ENCODE measurements at places on chromosomes 4 and X.

GRCh38 chrX:69074726-69075125 lies 90.5 kb downstream of the PJA1 start:
- no peak for DNase-seq

DNA sequence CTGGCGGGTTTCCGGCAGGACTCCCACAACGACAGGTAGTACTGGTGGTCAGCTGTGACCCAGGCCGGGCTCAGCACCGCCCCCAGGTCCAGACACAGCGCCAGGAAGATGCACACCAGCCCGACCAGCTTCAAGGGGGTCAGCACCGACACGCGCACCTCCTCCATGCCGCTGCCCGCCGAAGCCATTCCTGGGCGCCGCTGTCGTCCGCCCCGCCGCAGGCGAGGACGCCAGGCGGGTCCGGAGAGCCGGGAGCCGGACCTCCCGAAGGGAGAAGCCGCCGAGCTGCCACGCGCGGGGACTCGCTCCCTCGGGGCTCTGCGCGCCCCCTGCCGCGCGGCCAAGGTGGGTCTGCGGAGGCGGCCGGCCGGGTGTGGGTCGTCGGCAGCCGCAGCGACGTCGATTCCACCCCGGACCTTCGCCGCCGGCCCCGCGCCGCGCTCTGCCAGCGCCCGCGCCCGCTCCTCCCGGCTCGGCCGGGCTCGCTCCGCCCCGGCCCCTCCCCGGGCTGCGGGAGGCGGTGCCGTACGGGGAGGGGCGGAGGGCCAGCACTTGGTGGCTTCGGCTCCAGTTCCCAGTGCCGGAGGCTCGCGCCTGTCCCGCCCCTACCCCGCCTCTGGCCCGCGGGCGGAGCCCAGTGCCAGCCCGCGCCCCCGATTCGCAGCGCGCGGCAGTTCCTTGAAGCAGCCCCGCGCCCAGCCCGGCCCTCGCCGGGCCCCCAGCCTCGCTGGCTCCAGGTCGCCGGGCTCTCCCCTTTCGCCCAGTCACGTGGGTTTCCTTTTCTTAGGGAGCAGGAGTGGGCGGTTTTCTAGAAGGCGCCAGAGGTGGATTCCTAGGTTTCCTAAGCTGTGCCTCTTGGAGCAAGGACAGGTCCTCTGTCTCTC lies at the start of gene TMEM47:
TMEM47 (minus strand) TSS at position 444 of the 884 bp plus-strand sequence; CDS start at position 188, 256 bp downstream.
- peak; percentile 2 for DNase-seq

DNA sequence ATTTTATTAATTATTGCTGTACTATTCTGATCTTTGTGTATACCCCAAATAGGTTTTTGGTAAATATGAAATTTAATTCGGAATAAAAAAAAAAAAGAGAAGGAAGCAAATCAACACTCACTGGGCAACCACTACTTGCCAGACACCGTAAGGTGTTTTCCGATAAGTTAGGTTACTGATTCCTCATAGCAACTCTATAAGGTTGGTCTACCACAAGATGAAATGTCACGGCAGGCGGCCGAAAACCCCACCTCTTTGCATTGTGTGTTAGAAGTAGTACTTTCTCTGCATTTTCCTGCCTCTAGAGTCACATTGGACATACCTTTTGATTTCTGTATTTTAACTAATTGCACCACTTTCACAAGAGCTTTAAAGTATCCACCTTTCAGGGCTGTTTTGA lies 44.5 kb upstream of the RASGEF1B start:
- DNase-seq: no peak

GRCh38 chr4:134807231-134807745 lies 605.7 kb upstream of the PABPC4L start:
- no peak for DNase-seq

DNA sequence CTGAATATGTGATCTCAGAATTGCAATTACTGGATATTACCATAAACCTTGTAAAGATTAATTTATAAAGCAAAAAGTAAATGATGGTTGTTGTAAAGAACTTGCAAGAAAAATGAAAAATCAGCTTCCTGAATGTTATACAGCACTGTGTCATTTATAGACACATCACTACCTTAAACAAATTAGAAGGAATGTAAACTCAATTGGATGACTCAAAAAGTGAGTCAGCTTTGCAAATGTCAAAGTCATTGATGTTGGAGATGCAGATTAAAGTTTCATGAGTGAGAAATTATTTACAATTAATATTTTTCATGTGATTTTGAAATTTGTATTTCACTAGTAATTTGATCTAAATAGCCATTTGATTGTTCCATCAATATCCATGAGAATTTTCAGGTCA lies 193.2 kb downstream of the RAPGEF2 start:
- no peak for DNase-seq

DNA sequence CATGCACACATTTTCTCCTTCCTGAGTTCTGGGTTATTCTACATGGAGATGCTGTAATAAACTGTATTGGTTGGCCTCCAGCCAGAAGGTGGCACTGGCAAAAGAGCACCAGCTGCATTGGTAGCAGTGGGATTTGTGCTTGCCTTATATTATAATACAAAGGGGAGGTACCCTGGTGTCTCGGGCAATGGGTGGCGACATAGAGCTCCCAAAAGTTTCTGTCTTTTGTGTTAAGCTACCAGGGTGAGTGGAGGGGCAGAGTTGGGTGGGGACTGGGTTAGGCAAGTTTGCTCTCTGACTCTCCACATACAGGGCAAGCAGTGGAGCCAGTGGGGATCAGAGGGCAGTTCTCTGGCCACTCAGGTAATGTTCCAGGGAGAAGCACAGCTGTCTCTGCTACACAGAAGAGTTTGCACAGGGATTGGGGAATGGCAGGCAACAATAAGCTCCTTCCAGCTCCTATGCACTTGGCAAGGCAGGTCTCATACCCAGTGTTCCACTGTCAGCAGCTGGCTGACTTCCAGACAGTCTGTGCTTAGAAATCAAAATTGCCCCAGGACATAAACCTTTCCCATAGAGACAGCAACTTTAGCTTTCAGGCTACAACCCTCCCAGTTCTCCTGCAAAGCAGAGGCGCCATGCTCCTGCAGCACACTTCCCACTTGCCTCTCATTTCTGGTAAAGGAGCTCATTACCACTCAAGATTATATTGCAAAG lies 463.9 kb upstream of the PCDH7 start:
- no peak for DNase-seq

- DNase-seq: no peak
These were observed 1.8 kb upstream of the GABRQ start for GRCh38 chrX:152635941-152636340.

DNA sequence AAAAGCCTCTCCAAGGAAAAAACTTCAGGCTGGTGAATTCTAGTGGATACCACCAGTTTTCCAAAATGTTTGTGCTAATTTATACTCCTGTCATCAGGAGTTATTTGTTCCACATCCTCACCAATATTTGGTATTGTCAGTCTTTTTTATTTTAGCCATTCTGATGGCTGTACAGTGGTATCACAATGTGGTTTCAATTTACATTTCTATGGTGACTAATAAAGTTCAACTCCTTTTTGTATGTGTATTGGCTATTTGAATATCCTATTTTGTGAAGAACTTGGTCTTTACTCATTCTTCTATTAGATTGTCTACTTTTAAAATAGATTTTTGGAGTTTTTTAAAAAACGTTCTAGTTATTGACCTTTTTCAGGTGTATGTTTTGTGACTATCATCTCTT lies 33.0 kb upstream of the FRAS1 start:
- DNase-seq: no peak

- DNase-seq: no peak
These were observed 118.1 kb downstream of the ENPP6 start for GRCh38 chr4:184099535-184099966.

GRCh38 chrX:6129195-6129594 lies 99.5 kb downstream of the NLGN4X start:
- no peak for DNase-seq

- no peak for DNase-seq
These were observed 9.7 kb upstream of the TMEM165 start for GRCh38 chr4:55386073-55386472.

GRCh38 chr4:187504974-187505797 lies 490.4 kb upstream of the ZFP42 start:
- no peak for DNase-seq

GRCh38 chr4:111671756-111672155 lies 473.5 kb upstream of the FAM241A start:
- DNase-seq: no peak

- no peak for DNase-seq
These were observed 28.5 kb upstream of the FGG start for GRCh38 chr4:154640999-154641398.

DNA sequence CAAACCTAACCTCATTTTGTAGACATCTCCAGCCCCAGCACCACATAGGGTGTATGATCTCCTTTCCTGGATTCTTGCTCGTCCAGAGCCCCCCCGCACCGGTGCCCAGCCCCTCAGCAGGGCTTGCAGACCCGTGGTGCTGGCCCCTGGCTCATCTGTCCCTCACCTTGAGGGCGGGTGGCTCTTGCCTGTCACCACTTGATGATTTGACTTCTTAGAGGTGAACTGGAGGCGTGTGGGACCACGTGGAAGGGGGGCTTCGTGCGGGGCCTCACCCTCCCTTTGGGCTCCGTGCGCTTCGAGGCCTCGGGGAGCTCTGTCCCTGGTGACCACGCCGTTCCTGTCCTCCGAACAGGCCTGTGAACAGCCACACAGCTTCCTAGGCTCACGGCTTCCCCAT lies 15.5 kb downstream of the UVSSA start:
- no peak for DNase-seq

GRCh38 chr4:99586322-99586721 lies 11.7 kb downstream of the MTTP start:
- DNase-seq: peak; percentile 31

DNA sequence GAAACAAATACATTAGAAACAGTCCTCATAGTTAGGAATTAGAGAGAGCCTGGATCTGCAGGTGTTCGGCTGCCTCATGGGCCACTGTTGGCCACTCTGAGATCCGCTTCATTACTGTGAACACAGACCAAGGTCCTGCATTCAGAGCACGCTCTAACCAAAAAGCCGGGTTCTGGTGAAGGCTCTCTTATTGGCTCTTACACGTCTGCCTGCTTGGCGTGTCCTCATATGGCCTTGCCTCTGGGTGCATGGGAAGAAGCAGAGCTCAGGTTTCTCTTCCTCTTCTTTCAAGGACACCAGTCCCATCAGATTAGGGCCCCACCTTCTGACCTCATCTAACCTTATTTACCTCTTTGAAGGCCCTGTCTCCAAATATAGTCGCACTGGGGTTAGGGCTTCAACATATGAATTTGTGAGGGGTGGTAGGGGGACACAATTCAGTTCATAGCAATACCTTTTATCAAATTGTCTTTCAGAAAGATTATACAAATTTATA lies 37.1 kb upstream of the ELF2 start:
- no peak for DNase-seq

DNA sequence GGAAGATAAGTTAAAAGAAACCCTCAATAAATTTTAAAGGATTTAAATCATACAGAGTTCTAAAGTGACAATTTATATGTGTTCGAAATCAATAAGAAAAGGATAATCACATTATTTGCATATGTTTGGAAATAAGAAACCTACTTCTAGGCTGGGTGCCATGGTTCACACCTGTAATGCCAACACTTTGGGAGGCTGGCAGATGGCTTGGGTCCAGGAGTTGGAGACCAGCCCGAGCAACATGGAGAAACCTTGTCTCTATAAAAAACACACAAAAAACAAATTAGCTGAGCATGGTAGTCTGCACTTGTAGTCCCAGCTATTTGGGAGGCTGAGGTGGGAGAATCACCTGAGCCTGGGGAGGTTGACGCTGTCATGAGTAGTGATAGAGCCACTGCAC lies 8.1 kb upstream of the SAP30 start:
- no peak for DNase-seq

- DNase-seq: no peak
These were observed 67.6 kb upstream of the FREM3 start for GRCh38 chr4:143768007-143768591.

- no peak for DNase-seq
These were observed 39.2 kb downstream of the MTHFD2L start for GRCh38 chr4:74197080-74197479.

GRCh38 chrX:39773150-39773549 lies 324.6 kb downstream of the BCOR start:
- no peak for DNase-seq

DNA sequence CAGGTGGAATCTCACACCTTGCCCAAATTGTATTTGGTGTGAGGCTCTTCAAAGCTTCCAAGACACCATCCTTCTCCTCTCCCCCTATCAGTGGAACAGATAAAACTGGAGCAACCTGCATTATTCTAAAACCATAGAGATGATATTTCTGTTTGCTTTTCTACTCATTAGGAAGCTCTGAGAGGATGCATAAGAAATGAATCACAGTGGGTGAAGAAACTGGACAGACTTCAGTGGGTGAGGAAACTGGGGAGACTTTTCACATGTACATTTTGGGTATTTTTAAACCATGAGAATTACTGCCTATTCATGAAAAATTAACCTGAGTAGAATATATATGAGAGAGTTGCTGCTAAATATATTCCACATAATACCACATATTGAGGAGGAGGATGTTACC lies 16.4 kb downstream of the HAND2 start:
- no peak for DNase-seq

- DNase-seq: no peak
These were observed 2.8 kb downstream of the RENBP start for GRCh38 chrX:153941336-153942252.

- no peak for DNase-seq
These were observed 230.3 kb upstream of the NEIL3 start for GRCh38 chr4:177079327-177079726.

- DNase-seq: no peak
These were observed 34.9 kb downstream of the STX18 start for GRCh38 chr4:4506961-4507360.

DNA sequence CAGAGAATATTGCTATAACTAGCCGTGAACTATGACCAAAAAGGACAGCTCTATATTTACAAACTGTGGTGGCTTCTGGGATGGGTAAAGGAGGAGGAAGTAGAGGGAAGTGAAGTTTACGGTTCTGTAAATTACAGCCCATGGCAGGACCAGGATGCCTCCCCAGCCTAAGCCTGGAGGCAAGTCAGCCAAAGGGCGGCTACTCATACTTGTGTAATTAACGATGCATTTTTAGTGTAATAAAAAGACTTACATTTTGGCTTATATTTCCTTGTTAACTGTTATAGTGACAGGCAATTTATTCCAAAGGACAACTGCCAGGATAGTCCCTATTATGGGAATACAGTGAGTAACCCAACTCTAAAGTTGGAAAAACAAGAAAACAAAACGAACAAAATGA lies 139.9 kb upstream of the OTUD4 start:
- no peak for DNase-seq
